ENCODE measurements at places on chromosomes 7 and 10. TPM values are rescaled to one million over a fixed set of nuclear protein-coding genes. Genes with fewer than 3 reads are reported as not detected.

KCNH2 gene
- total RNA-seq = 0.43 TPM

SLC16A9 gene
- total RNA-seq = 0.07 TPM

SUGCT gene
- total RNA-seq = 1.5 TPM

KIAA1549 gene
- 7.8 TPM for total RNA-seq

FAM241B gene
- 20.1 TPM for total RNA-seq

ZNF679 gene
- not detected for total RNA-seq

ITIH2 gene
- total RNA-seq = 0.27 TPM

NPSR1 gene
- total RNA-seq = not detected

FEZF1 gene
- not detected for total RNA-seq

H2BK1 gene
- not detected for total RNA-seq

GNAT3 gene
- total RNA-seq = not detected

OR6V1 gene
- not detected for total RNA-seq

PON1 gene
- 0.34 TPM for total RNA-seq

NRAP gene
- total RNA-seq = not detected

AKR1C8 gene
- total RNA-seq = not detected

SOSTDC1 gene
- total RNA-seq = not detected

SFRP4 gene
- 4.2 TPM for total RNA-seq

FBXW4 gene
- total RNA-seq = 22.6 TPM

IRF5 gene
- 14.9 TPM for total RNA-seq

UTF1 gene
- total RNA-seq = 0.16 TPM

ABCC2 gene
- total RNA-seq = 201 TPM

FAM25G gene
- total RNA-seq = not detected

NSMCE4A gene
- total RNA-seq = 57.9 TPM

TMEM213 gene
- total RNA-seq = not detected

TMEM26 gene
- 0.06 TPM for total RNA-seq

SLC26A3 gene
- not detected for total RNA-seq

TAS2R41 gene
- not detected for total RNA-seq

CALHM3 gene
- 0.63 TPM for total RNA-seq

IFIT3 gene
- 5.5 TPM for total RNA-seq

SLC18A3 gene
- not detected for total RNA-seq

TWIST1 gene
- 1.4 TPM for total RNA-seq

PRR15 gene
- 1.3 TPM for total RNA-seq

CDNF gene
- 2.4 TPM for total RNA-seq

MYOZ1 gene
- not detected for total RNA-seq

PSD gene
- total RNA-seq = 0.41 TPM

PPP1R3C gene
- 14.2 TPM for total RNA-seq

CCDC6 gene
- 22.2 TPM for total RNA-seq

OR2A7 gene
- not detected for total RNA-seq

TRIL gene
- not detected for total RNA-seq

FBXL13 gene
- total RNA-seq = 0.30 TPM

CPN1 gene
- 0.20 TPM for total RNA-seq

ELOVL3 gene
- 0.21 TPM for total RNA-seq

CYP26C1 gene
- total RNA-seq = not detected

All from A549 treated with CpdA at 1 μM for 4 hours (cell line).